ENCODE measurements at places on chromosomes 3 and 15.

GRCh38 chr3:127074900-127075360, 92.0 kb downstream of the PLXNA1 start:
- DNase-seq = no peak

GRCh38 chr3:47016934-47017435, 37.5 kb downstream of the NBEAL2 start:
- DNase-seq = no peak

GRCh38 chr3:117479095-117479494, 769.5 kb downstream of the TUSC7 start:
- no peak for DNase-seq

GRCh38 chr3:9976721-9977709, 9.6 kb downstream of the EMC3 start:
- no peak for DNase-seq

DNA sequence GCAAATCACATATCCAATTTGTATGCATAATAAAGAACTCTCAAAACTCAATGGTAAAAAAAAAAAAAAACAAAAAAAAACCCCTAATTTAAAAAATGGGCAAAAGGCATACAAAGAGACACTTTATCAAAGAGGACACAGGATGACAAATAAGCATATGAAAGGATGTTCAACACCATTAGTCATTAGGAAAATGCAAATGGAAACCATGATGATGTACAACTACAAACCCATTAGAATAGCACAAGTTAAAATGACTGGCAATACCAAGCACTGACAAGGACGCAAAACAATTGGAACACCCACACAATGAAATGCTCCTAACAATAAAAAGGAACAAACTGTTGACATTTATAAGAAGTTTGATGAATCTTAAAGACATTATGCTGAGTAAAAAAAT, 63.4 kb upstream of the ADAMTS17 start:
- no peak for DNase-seq

DNA sequence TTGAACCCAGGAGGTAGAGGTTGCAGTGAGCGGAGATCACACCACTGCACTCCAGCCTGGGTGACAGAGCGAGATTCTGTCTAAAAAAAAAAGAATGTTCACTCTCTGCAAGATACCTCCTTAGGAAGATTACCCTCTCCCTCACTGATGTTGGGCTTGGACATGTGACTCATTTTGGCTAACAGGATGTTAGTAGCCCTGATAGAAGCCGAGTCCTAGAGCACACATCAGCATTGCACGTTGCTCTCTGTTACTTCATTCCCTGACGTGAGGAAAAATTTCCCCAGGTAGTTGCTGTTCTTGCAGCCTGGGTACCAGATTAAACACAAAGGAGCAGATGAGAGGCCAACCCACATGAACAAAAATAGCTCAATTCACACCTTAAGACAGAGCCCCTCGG, 78.1 kb upstream of the PRICKLE2 start:
- no peak for DNase-seq

DNA sequence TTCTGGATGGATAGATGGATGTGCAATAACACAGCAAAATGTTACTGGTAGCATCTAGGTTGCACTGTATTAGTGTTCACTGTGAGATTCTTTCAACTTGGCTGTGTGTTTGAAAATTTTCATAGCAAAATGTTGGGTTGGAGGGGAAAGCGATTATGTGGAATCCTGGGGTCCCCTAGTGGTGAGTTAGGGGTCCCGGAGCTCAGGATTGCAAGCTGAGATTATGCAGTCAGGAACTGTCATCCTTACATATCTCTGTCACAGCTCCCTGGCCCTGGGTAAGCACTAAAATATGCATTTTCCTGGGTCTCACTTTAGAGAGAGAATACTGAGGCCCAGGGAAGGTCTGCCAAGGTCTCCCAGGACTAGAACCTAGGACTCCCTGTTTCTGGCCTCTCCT, 77.2 kb downstream of the CEMIP start:
- DNase-seq = no peak

- DNase-seq = no peak
These were observed 55.5 kb upstream of the MBNL1 start for GRCh38 chr3:152213203-152213602.

DNA sequence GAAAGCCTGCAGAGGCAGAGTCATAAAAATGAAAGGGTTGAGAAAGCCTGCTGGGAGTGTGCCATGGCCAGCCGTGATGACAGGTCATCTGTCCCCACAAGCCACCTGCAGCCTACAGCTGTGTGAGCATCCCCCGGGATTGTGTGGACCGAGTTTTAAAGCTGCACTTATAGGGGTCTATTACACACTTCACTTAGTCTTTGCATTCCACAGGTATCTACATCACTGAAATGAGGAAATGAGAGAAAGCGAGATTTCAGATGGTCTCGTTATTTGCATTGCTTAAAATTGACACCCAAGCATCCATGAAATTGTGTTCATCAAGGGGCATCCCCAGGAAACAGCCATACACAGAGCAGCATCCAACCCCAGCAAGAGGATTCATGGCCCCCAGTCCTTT, 137.6 kb upstream of the TRIM42 start:
- no peak for DNase-seq

GRCh38 chr3:36319680-36320079, 60.6 kb upstream of the STAC start:
- no peak for DNase-seq
